ENCODE measurements at places on chromosomes 6 and 20.

GRCh38 chr20:58839474-58839874 lies 11.2 kb downstream of the GNAS-AS1 start:
- peak; percentile 50 for DNase-seq

DNA sequence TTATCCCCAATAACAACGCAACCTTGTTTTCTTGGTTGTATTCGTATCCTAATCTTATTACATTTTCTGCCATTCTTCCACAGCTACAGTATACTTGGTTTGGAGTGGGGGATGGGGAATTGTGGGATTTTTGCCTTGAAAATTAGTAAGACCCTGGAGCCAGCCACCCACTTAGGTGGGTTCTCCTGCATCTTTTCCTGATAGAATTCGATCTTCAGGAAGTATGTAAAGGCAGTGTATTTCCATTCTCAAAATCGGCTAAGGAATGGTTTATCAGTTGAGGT lies 1.1 kb downstream of the ITCH start:
- DNase-seq: no peak

DNA sequence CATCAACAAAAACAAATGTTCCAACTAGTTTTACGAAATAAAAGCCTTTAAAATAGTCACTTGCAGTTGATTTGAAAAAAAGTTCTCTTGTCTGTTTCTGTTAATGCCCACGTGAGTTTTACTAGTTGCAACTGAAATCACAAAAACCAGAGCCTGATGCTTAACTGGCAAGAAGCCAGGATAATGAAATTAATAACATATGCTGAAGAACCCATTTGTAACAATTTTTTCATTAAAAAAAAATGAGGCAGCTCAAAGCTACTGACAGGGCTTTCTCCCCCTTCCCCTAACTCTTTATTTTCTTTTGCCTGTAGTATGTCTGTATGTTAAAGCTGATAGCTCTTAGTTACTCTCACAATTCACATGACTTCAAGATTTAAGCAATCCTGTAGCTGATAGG lies 132.7 kb upstream of the EYA4 start:
- DNase-seq: no peak

DNA sequence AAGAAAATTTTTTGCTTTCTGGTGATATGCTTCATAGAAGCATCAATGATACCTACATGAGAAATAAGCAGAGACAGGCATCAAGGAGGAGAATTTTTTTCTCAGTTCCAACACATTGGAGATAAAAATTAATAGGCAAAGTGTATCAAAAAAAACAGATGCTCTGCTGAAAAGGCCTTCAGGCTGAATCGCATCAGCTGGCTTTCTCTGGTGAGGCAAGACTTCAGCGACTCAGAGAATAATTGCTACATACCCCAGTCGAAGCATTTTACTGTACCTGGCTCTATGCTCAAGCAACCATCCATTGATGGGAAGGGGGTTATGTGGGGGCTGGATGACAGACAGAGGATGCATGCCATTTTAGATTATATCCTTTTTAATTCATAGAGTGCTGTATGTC lies 415.1 kb downstream of the TFAP2A start:
- no peak for DNase-seq

DNA sequence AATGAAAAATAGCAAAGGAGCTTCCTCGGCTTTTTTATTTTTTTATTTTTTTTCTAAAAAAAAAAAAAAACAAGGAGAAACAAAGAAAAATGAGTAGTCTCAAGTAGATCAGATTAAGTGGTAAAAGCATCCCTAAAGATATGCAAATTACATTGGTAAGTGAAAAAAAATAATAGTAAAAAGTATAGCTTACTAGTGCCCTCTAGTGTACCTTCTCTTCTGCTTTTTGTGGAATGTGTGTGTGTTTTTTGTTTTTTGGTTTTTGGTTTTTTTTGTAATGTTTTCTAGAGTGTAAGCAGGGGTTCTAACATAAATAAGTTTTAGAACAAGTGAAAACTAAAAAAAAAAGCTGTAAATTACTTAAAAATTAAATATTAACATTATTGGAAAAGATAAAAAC lies 1062.0 kb downstream of the HACE1 start:
- DNase-seq: no peak

- DNase-seq: no peak
Measured at GRCh38 chr6:132969196-132969595, 154.8 kb downstream of the RPS12 start.
